ENCODE measurements at places on chromosomes 7 and 10. TPM values are rescaled to one million over a fixed set of nuclear protein-coding genes. Genes with fewer than 3 reads are reported as not detected.

GPR141 gene
- total RNA-seq, result 1.2 TPM

DNA sequence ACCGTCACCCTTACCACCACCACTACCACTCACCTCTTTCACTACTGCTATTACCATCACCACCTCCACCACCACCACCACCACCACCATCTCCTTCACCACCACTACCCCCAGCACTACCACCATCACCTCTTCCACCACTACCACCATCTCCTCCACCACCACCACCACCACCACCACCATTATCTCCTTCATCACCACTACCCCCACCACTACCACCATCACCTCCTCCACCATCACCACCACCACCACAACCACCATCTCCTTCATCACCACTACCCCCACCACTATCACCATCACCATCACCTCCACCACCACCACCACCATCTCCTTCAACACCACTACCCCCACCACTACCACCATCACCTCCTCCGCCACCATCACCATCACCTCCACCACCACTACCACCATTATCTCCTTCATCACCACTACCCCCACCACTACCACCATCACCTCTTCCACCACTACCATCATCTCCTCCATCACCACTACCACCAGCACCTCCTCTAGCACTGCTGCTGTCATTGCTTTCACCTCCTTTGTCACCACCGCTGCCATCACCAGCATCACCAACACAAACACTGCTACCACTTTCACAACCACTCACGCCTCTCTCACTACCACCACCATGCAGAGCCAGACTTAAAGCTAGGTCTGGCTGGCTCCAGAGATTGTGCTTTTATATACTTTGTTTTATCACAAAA, 109.3 kb downstream of the ICA1 start:
- DNase-seq, result no peak

DNA sequence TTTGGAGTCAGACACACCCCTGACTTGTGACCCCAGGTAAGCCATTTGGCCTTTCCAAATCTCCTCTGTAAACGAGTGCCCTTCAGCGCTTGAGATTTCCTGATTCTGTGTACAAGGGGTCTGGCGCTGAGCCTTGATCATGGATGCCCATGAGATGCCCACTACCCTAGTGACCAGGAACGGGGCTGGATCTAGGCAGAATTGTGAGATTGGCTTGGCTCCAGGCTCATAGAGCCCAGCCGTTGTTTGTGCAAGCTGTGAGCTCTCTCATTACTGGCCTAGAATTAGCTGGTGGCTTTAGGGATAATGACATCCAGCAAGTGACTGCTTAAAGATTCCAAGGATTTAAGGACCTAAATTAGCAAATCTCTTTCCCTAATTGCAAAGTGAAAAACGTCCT, 84.9 kb downstream of the CAMK1D start:
- no peak for DNase-seq

DNA sequence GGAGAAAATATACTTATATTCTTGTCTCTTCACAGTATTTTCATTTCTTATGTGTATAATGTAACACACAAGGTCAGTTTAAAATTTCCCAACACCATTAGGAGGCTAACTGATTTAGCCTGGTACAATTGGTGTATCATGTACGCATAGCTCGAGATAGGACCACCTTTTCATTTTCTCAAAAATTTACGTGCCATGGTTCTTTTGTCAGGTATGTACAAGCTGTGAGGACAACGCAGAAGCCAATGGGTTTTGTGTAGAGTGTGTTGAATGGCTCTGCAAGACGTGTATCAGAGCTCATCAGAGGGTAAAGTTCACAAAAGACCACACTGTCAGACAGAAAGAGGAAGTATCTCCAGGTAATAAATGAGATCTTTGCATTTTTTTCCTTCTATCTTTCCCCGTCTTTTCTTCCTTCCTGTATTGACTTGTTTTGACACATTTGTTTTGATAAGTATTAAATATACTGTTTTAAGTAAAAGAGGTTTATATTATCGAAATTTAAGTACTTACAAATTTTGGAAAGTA, 55.0 kb downstream of the TRIM24 start:
- DNase-seq, result no peak

DNA sequence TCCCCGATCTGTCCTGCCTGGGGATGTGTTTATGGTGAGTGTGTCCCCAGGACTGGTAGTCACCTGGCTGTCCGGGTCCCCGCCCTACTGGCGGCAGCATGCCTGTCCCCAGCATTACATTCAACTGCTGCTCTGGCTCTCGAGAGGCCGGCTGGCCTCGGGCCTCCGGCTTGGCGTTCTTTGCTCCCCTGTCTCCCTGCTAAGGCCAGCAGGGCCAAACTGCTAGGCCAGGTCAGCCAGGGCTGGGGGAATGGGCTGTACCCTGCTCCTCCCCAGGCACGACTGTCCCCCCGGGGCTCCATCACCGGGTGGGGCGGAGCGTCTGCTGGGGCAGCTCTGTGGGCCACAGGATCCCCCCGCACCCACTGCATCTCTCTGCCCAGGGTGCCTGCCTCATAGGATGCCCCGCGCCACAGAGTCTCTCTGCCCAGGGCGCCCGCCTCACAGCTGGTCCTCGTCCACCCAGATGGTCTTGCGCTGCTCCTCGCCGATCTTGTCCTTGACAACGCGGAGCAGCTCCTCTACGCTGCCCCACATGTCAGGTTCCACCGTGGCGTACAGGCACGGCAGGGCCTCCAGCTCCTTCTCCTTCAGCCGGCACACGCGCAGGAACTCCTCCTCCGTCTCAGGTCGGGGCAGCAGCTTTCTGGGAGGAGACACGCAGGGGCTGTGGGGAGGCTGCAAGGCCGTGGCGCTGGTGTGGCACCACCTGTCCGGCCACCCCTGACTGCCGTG, 62.3 kb upstream of the GNA12 start:
- no peak for DNase-seq

DNA sequence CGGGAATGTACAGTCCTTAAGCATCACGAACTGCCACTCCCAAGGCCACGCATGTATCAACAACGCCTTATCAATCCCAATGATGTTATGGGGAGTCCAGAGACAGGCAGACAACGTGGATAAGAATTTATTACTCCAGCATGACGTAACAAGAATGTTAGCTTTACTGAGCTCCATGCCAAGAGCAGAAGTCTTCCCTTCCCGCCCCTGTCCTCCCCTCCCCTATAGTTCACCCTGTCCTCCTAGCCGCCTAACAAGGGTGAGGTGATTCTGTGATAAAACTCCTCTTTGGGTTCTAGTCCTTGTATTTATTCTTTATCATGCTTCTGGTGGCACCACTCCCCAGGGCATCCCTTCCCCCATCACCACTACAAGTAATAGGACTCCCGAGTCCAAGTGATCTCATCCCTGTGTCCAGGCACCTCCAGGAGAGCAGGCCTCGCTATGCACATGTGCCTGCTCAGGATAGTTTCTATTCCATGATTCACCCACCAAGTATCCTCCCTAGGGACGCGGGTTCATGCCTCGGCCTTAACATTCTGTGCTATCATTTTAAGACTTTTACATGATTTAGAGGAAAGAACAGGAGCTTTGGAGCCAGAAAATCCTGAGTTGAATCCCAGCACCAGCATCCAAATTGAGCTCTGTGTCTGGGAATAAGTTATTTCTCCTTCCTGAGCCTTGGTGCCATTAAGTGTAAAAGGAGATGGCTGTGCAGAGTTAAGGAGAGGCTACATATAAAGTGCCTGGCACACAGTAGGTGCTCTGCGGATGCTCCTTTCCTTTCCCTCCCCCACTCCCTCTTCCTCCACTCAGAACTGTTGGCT, 15.4 kb downstream of the GSDME start:
- DNase-seq, result no peak

DNA sequence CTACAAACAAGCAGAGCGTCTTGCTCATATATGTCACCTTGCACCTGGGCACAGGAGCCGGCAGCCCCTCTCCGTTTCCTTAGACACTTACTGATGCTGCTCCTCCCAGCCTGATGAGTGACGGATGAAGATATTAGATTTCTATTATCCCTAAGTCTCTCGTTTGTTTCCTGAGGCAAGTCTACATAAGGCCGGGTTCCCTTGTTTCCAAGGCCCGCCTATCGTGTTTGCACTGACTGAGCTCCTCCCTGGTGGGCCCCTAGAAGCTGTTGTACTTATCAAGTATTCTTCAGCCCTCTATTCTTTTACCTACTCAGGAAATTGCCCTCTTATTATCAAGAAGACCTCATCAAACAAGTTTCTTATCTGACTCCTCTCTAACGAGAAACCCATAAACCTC, 18.5 kb downstream of the SH3PXD2A start:
- DNase-seq, result no peak

DNA sequence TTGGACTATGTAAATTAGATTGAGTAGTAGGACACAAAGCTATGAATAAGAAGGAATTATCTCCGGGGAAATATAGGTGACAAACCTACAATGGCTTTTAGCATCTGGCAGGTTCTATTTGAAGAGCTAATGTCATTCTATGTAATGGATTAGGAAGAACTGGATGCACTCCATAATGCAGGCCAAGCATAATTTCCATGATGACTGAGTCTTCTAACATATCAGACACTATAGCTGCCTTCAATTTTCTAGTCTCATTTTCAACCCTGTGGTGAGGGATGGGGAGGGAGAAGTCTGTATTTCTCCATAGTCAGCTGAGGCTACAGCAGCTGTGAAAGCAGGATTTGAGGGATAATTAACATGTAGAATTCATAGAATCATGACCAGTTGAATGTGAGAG, 390.4 kb upstream of the LRRTM3 start:
- no peak for DNase-seq

- DNase-seq, result peak; percentile 63
Measured at GRCh38 chr7:22677680-22678079, 49.3 kb upstream of the IL6 start.

MYH16 gene
- not detected for total RNA-seq

NPTX2 gene
- not detected for total RNA-seq

GRCh38 chr10:71857934-71858890, 7.2 kb upstream of the PSAP start:
- no peak for DNase-seq

GJD4 gene
- total RNA-seq, result not detected

CDC123 gene
- total RNA-seq, result 161 TPM

SPDYE16 gene
- total RNA-seq, result 0.76 TPM

DNA sequence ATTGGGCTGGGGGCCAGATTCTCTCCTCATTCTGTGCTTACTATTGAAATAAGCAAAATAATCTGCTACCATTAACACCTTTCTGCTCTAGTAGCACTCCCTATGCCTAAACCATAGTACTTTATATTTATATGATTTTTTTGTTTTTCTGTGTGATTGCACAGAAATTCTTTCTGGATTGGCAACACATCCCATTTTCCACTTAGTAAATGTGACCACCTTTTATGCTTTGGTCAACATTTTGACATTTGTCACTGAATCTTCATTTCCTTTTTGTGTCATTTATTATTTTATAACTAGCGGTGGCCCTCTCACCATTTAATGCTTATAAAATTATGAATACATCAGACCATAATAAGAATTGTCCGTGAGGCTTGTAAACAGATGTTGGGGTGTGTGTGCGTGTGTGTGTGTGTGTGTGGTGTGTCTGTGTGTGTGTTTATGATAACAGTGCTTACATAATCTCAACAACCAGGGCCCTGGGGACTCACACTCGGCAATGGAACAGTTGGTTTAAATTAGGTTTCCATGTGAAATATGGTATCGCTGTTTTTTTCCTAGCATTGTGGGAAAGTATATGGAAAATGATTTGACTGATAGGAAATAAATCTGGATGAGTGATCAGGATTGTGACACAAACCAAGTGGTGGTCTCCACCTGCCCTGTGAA, 138.9 kb downstream of the NOC3L start:
- no peak for DNase-seq

- DNase-seq, result no peak
Measured at GRCh38 chr7:79008786-79009185, 444.7 kb downstream of the MAGI2 start.

LIPA gene
- total RNA-seq, result 24.8 TPM

DNA sequence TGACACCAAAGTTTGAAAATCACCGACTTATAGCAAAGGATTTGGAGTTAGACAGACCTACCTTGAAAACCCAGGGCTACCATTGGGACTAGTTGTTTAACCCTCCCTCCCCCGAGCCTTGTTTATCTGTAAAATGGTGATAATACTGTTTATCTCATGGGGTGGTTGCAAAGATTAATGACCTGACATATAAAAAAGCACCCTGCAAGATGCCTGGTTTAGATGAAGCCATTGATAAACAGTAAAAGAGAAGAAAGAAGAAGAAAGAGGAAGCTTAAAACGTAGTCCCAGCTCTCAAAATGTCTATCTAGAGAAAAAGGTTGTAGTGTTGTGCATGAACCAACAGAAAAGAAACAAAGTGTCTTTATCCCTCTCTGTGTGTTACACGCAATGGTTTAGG, 145.7 kb downstream of the FGFR2 start:
- no peak for DNase-seq

GRCh38 chr10:34895977-34896376, 80.9 kb upstream of the PARD3 start:
- DNase-seq, result no peak

TMEM213 gene
- total RNA-seq, result not detected

TEX47 gene
- not detected for total RNA-seq

CALHM3 gene
- not detected for total RNA-seq

- peak; percentile 83 for DNase-seq
Measured at GRCh38 chr10:124744102-124745050, at the start of gene FAM53B. Gene FAM53B, minus strand, starts transcription at chr10:124744378. Its CDS starts 37,665 bp downstream, at chr10:124706713.

GRCh38 chr7:116420003-116420402, 79.5 kb upstream of the CAV2 start:
- DNase-seq, result no peak

DNA sequence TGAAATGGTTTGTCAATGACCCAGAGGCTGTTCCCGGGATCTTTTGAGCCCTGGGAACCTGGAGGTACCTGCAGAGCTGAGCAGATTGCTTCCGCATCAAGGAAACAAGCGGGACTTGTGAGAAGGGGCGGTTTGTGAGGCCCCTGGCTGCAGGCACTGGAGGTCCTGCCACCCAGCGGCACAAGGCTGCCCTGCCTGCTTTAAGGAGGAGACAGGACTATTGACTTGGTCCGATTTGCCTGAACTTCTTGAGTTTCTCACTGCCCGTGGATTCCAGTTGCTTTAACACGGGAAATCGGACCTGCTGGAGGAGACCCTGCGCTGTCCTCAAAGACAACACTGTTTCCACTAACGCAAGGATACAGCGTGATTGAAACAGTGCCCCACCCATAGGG, 130.1 kb downstream of the DNAJB6 start:
- no peak for DNase-seq

Measured in natural killer cell treated with Interleukin-12 subunit alpha and Interleukin-12 subunit beta and Interleukin-15 and Interleukin-18, amount 100 ng/mL, for 72 hours (primary cell).